A549 treated with CpdA at 1 μM for 4 hours (cell line): ENCODE measurements at places on chromosomes 11 and 22. TPM values are rescaled to one million over a fixed set of nuclear protein-coding genes. Genes with fewer than 3 reads are reported as not detected.

Gene JAML
- total RNA-seq: not detected in 5 replicates

Gene KCTD14
- total RNA-seq: 1.6 to 2.2 TPM (median 1.9 TPM) in 5 replicates

Gene SLC22A12
- not detected in 5 replicates for total RNA-seq

Gene KRTAP5-7
- total RNA-seq: not detected in 5 replicates

Gene USH1C
- 0.85 to 1.2 TPM (median 1.1 TPM) in 5 replicates for total RNA-seq

Gene PNPLA5
- 0.06 TPM in 1 of 5 replicates, not detected in the others for total RNA-seq

Gene RAG1
- total RNA-seq: 0.08 to 0.40 TPM (median 0.16 TPM) in 5 replicates

Gene INSC
- total RNA-seq: not detected in 5 replicates

Gene NCF4
- total RNA-seq: 0.05 TPM in 1 of 5 replicates, not detected in the others

Gene NPAS4
- total RNA-seq: not detected in 5 replicates

Gene TEX54
- total RNA-seq: not detected in 5 replicates

Gene RAG2
- total RNA-seq: not detected in 5 replicates

Gene HIRA
- total RNA-seq: 19.8 to 25.1 TPM (median 24.4 TPM) in 5 replicates

Gene OR8D1
- total RNA-seq: not detected in 5 replicates

Gene ASCL2
- total RNA-seq: 0.03 to 0.07 TPM in 2 of 5 replicates, not detected in the others

Gene ZFPL1
- 32.3 to 37.2 TPM (median 34.7 TPM) in 5 replicates for total RNA-seq

Gene ART1
- not detected in 5 replicates for total RNA-seq

Gene GDPD4
- not detected in 5 replicates for total RNA-seq
